ENCODE measurements at places on chromosomes 11 and 22.
A peak's percentile ranks its signal among the peaks of the same experiment; 100 is the strongest.

DNA sequence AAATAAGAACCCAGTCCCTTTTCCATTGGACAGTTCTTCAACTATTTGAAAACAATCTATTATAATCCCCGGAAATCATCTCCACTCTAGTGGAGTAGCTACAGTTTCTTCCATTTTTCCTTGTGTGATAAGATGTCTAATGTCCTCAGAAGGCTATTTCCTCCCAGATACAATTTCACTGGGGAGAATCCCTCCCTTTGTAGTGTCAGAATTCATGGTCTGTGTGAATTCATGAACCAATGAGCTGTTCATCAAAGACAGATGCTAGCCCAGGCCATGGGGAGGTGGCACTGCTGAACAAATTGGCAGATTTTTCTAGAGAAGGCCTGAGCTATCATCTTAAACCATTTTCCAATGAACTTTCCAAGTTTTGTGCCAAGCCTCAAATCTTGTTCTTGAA lies 45.4 kb downstream of the MPPED2 start:
- no peak for DNase-seq

DNA sequence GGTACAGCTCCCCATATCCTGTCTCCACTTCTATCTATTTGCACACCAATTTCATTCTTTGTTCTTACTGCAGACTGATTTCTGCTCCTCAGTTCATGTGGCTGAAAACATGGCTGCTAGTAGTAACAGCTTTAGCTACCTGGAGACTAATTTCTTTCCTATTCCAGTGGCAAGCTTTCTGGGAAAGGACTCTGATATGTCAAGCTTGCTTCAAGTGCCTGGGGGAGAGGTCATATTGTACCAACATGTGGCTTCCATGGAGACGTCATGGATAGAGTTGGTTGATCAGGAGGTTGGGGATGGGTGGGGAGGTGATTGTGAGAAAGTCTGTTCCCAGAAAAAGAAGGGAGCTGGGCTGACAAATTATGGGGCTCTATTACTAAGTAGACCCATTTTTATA lies 44.9 kb downstream of the ADM start:
- no peak for DNase-seq

GRCh38 chr11:61776561-61777075 lies 15.8 kb downstream of the TMEM258 start:
- DNase-seq = peak; percentile 79

DNA sequence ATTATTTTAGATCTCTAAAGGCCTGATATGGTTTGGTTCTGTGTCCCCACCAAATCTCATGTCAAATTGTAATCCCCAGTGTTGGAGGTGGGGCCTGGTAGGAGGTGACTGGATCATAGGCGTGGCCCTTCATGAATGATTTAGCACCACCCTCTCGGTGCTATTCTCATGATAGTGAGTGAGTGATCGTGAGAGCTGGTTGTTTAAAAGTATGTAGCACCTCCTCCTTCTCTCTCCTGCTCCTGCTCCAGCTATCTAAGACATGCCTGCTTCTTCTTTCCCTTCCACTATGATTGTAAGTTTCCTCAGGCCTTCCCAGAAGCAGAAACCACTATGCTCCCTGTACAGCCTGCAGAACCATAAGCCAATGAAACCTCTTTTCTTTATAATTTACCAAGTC lies 114.1 kb downstream of the SERGEF start:
- no peak for DNase-seq

- DNase-seq = no peak
Observed at GRCh38 chr11:9001736-9002135, 2.1 kb downstream of the NRIP3 start.
